ENCODE measurements at places on chromosomes 4 and X. TPM values are rescaled to one million over a fixed set of nuclear protein-coding genes. Genes with fewer than 3 reads are reported as not detected.

- H3K27me3 ChIP-seq: no peaks in the 10 kb centered on the region
- no peak overlapping the region for H3K4me3 ChIP-seq
- no peaks in the 10 kb centered on the region for H3K36me3 ChIP-seq
- no peaks in the 10 kb centered on the region for H3K4me1 ChIP-seq
- no peak for DNase-seq
- no peak overlapping the region for H3K27ac ChIP-seq
Measured at GRCh38 chr4:85500110-85500867, 25.3 kb downstream of the ARHGAP24 start.

DNA sequence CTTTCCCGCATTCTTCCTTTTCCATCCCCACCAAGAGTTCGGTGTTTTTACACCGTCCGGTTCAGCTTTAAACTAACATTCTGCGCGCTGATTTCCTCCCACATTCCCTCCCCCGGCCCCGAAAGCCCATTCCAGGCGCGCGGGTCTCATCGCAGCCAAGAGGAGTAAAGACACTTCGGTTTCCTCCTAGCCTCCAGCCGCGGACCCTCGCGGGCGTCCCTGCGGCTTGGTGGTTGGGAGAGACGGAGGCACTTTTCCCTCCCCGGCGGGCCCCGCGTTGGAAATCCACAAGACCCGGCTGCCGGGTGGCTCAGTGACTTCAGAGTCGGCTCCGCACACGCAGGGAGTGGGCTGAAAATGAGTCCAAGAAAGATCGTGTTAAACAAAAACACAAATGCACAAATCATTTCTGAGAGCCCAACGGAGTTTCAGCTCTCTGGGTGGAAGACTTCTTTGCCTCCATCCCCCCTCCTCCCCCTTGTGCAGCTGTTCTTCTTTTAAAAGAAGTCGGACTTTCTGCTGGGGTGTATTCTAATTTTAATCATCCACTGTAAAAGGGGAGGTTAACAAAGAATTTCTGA, 2.0 kb upstream of the ARX start:
- no peak overlapping the region for H3K27ac ChIP-seq
- peaks cover 68% of the 10 kb centered on the region for H3K27me3 ChIP-seq
- H3K36me3 ChIP-seq: no peaks in the 10 kb centered on the region
- H3K4me1 ChIP-seq: peaks cover 21% of the 10 kb centered on the region
- DNase-seq: no peak
- H3K4me3 ChIP-seq: peak overlapping the region; percentile 28

DNA sequence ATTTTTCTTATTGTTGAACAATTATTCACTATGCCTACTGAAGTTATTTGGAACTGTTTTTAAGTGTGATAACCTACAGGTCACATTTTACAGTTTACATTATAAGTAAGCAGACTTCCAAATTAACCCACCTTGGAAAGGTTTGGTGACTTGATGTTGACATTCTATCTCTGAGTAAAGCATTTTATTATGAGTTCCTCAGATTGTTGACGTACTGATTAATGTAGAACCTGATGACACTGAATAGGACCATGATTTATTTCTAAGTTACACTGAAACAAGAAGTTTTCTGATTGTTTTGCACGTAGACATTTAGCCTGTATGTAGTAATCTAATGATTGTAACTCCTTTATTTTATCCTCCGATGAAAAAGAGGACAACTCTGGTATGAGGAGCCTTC, 17.0 kb upstream of the CXCL3 start:
- peaks cover 2% of the 10 kb centered on the region for H3K27me3 ChIP-seq
- H3K4me1 ChIP-seq: no peaks in the 10 kb centered on the region
- no peak for DNase-seq
- H3K27ac ChIP-seq: no peak overlapping the region
- no peaks in the 10 kb centered on the region for H3K36me3 ChIP-seq

DNA sequence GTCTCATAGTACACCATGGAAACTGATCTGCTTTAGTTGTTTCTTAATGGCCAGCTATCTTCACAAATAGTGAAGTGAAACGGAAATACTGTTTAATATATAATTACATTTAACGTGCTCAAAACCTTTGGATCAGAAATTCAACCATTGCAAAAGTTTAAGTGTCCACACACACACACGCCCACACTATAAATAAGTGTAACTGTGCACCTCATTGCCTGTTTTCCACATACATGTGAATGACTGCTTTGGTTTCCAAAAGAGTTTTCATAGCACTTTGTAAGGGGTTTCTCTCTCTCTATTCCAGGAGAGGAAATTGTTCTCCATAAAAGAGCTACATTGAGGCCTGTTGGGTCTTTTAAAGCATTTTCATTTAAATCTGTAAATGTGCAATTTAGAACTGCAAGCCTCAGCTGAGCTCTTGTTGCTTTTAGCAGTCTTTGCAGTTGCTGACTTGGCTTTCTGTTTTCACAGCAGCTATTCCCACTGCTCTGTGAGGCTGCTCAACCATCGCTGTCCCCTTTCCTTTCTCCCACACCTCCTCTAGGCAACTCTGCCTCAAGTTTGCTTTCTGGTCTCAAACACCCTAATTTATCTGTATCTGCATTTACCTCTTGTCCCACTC, 94.5 kb downstream of the RAPGEF2 start:
- H3K27ac ChIP-seq: no peak overlapping the region
- peaks cover 8% of the 10 kb centered on the region for H3K4me1 ChIP-seq
- no peaks in the 10 kb centered on the region for H3K27me3 ChIP-seq

- no peak overlapping the region for H3K27ac ChIP-seq
- H3K4me3 ChIP-seq: no peak overlapping the region
- H3K36me3 ChIP-seq: no peaks in the 10 kb centered on the region
- H3K27me3 ChIP-seq: no peaks in the 10 kb centered on the region
- peaks cover 2% of the 10 kb centered on the region for H3K4me1 ChIP-seq
- no peak for DNase-seq
Measured at GRCh38 chr4:40648742-40649281, 19.1 kb upstream of the RBM47 start.

The DGAT2L6 gene
- total RNA-seq: not detected

The ZNF182 gene
- total RNA-seq: 5.7 TPM

The SPANXA2 gene
- total RNA-seq: not detected

The AKAP14 gene
- not detected for total RNA-seq

The POLN gene
- 2.3 TPM for total RNA-seq
